Activated naive CD8-positive, alpha-beta T cell treated with anti-CD3 and anti-CD28 coated beads, Interleukin-2, amount 10 ng/mL, durations not matched to agents 7 days and 5 days (primary cell): ENCODE measurements at places on chromosomes 7 and 10. TPM values are rescaled to one million over a fixed set of nuclear protein-coding genes. Genes with fewer than 3 reads are reported as not detected.

DNA sequence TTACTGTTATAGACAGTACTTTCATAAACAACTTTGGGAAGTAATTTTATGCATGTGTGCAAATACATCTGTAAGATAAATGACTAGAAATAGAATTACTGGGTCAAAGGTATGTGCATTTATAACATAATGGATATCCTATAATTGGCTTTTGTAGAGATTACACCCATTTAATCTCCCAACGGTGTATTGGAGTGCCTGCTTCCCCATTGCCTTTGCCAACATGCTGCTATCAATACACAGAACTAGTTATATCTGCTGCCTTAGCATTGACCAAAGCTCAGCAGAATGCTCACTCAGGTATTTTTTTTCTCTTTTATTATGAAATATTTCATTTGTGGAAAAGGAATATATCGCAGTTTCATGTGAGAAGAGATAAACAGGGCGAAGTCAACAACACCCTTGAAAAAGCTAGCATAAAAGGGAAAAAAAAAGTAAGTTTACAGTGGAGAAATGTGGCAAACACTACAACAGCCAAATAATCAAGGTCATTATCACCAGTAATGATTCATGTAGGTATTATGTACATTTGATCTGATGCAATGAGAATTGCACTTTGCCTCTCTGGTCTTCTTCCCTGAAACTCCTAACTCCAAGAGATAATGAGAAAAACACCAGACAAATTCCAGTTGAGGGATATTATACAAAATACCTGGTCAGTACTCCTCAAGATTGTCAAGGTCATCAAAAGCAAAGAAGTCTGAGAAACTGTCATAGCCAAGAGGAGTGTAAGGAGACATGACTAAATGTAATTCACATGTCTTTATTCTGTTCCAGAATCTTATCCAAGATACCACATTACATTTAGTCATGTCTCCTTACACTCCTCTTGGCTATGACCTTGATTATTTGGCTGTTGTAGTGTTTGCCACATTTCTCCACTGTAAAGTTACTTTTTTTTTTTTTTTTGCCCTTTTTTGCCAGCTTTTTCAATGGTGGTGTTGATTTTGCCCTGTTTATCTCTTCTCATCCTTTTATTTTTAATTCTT lies 36.8 kb downstream of the MARCHF5 start:
- DNase-seq, result no peak
- H3K36me3 ChIP-seq, result peaks cover 13% of the 10 kb centered on the region
- no peaks in the 10 kb centered on the region for H3K27me3 ChIP-seq
- H3K4me3 ChIP-seq, result no peak overlapping the region
- no peak overlapping the region for H3K27ac ChIP-seq
- peaks cover 3% of the 10 kb centered on the region for H3K4me1 ChIP-seq

GRCh38 chr7:67589183-67589582 lies 592.5 kb downstream of the TYW1 start:
- no peak overlapping the region for H3K27ac ChIP-seq
- H3K4me3 ChIP-seq, result no peak overlapping the region
- H3K4me1 ChIP-seq, result no peaks in the 10 kb centered on the region
- no peaks in the 10 kb centered on the region for H3K36me3 ChIP-seq
- DNase-seq, result no peak
- no peaks in the 10 kb centered on the region for H3K27me3 ChIP-seq

GRCh38 chr10:61684894-61685507 lies 22.3 kb downstream of the CABCOCO1 start:
- H3K4me3 ChIP-seq, result no peak overlapping the region
- H3K4me1 ChIP-seq, result no peaks in the 10 kb centered on the region
- DNase-seq, result no peak
- H3K27ac ChIP-seq, result no peak overlapping the region

Gene YKT6
- total RNA-seq, result 62.4 TPM

GRCh38 chr7:27241189-27242056 lies 1.2 kb upstream of the EVX1 start:
- no peak for DNase-seq
- H3K4me3 ChIP-seq, result no peak overlapping the region
- H3K27me3 ChIP-seq, result peaks cover 91% of the 10 kb centered on the region
- H3K4me1 ChIP-seq, result peaks cover 17% of the 10 kb centered on the region
- H3K27ac ChIP-seq, result no peak overlapping the region
- no peaks in the 10 kb centered on the region for H3K36me3 ChIP-seq
